ENCODE measurements at places on chromosomes 5 and 9.

DNA sequence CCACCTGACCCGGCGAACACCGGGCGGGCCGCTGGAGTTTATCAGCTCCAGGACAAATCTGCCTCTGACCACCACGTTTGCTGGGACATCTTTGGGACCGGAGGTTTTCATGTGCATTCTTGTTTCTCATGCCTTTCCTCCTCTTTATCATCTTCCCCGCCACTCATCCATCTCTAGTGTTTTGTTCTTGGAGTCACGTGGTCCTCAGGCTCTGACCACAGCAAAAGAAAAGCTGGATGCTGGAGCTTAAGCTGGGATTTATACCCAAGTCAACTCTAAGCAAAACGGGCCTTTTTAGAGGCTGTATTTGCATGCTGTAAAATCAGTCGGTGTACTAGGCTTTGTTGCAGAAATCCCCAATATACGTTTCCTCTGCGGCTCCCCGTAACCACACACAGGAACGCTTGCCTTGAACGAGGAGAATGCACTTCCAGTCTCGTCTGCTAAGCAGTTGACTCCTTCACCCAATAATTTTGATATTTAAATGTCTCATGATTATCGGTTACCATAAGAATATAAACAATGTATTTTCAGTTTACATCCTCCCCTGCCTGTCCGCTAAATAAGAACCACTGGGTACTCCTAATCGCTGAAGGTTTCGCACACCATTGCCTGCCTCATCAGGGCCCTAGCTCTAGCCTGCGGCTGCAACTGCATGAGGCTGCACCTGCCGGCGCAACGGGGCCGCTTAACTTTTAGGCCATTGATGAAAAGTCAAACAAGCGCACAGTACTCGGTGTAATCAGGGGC, 560 bp upstream of the NDUFS6 start:
- DNase-seq, result peak; percentile 67

- no peak for DNase-seq
These were observed 46.6 kb downstream of the PPIP5K2 start for GRCh38 chr5:103166706-103167105.

DNA sequence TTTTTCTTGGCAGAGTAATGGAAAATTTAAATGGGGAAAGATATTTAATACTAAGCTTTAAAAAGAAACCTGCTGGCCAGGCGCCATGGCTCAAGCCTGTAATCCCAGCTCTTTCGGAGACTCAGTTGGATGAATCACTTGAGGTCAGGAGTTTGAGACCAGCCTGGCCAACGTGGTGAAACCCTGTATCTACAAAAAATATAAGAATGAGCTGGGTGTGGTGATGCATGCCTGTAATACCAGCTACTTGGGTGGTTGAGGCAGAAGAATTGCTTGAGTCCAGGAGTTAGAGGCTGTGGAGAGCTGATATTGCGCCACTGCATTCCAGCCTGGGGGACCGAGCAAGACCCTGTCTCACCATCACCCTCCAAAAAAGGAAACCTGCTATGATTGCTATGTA, 32.8 kb downstream of the TUT7 start:
- DNase-seq, result peak; percentile 68

- no peak for DNase-seq
These were observed 54.3 kb downstream of the CSNK1A1 start for GRCh38 chr5:149496917-149497316.

DNA sequence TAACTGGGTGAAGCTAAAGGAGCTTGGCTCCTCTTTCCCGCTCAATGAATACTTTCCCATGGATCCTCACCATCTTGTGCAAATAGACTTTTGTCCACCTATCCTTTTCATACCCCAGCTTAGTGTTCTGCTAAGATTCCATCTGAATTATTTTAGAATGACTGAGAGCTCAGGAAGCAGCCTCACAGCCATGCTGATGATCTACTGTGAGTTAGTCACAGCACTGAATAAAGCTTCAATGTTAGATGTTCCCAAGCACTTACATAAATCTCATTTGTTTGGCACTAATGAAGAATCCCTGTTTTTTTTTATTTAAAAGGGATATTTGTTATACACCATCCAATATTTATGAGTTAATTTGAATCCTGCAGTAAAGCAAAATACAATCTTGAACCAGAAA, 317.6 kb upstream of the TRPC7 start:
- no peak for DNase-seq

GRCh38 chr5:20536813-20537212, 548.8 kb upstream of the CDH18 start:
- no peak for DNase-seq

DNA sequence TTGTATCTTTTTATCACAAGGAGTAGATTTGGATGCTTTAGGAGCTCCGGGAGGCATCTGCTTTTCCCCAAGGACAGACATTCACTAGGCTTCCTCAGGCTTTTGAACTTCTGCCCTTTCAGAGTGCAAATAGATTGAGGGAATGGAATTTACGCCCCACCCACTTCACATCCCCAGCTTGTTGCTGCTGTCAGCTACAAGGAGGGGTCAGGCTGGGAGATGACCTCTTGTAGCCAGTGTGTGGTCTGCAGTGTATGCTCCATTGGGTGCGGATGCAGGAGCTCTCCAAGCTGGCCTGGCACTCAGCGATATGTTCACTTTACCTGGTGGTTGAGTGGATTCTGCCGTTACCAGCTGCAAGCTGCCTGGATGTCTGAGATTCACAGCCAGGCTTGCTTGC, 6.4 kb downstream of the TNFSF15 start:
- peak; percentile 27 for DNase-seq

- DNase-seq, result no peak
These were observed 124.8 kb upstream of the RAD23B start for GRCh38 chr9:107158321-107158720.

GRCh38 chr5:180592176-180592575, 877 bp upstream of the SCGB3A1 start:
- no peak for DNase-seq

- DNase-seq, result no peak
These were observed 98.2 kb upstream of the PRR16 start for GRCh38 chr5:120365656-120366446.

GRCh38 chr9:38074441-38074961, 5.5 kb upstream of the SHB start:
- DNase-seq, result no peak

DNA sequence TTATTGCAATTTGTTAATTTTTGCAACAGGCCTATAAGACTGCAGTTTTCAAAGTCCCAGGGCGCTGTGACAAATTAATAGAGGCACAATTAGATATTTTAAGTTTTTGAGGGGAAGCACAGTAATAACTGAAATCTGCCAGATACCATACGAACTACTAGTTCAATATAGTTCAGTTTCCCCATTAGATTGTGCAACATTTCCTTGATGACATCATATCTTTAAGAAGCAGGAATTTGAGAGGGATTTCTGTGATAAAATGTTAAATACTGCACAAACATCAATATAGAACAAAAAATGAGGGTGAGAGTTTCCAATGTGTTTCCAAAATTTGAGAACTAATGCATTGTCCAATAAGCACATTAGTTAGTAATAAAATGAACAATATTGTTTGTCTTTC, 56.7 kb upstream of the GRIN3A start:
- DNase-seq, result no peak

DNA sequence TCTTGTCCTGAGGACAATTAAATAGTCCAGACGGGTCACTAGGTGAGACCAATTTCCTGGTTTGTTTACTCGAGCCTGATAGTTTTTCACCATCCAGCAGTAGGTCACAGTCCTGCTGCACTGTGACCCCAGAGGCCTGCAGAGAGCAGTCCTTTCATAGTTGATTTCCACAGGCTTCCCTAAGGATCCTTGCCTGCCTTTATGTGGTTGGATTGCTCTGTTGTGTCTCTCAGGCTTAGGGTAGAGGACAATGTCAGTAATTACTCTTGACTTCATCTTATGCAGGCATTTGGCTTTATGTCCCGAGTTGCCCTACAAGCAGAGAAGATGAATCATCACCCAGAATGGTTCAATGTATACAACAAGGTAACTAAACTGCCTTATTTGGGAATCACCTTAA, 9.0 kb upstream of the CATSPER3 start:
- DNase-seq, result peak; percentile 68

- DNase-seq, result no peak
These were observed 419.3 kb upstream of the MEF2C start for GRCh38 chr5:89302102-89302891.

- no peak for DNase-seq
These were observed 4.4 kb upstream of the MEF2C start for GRCh38 chr5:88887342-88887741.

DNA sequence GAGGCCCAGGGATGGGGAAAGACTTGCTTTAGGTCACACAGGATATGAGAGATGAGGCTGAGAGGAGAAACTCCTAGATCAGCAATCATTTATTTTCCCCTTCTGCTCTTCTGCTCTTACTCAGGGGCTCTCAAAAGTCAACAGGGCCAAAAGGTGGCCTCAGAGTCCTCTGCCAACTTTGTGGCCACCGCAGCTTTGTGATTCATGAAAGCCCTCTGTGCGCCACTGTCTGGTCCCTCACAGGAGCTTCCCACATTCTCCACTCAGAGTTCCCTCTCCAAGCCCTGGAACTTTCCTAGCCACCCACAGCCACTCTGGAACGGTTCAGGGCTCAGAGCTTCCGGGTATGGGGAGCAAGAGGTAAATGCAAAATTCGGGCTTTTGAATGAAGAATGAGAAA, 82.4 kb downstream of the COL27A1 start:
- no peak for DNase-seq
